ENCODE measurements at places on chromosomes 6 and 20. TPM values are rescaled to one million over a fixed set of nuclear protein-coding genes. Genes with fewer than 3 reads are reported as not detected.

GRCh38 chr6:89290401-89291155 lies 24.5 kb downstream of the GABRR2 start:
- no peaks in the 10 kb centered on the region for H3K36me3 ChIP-seq
- H3K27me3 ChIP-seq: no peaks in the 10 kb centered on the region
- H3K4me1 ChIP-seq: no peaks in the 10 kb centered on the region
- no peak for DNase-seq
- H3K4me3 ChIP-seq: no peak overlapping the region
- H3K27ac ChIP-seq: no peak overlapping the region

DNA sequence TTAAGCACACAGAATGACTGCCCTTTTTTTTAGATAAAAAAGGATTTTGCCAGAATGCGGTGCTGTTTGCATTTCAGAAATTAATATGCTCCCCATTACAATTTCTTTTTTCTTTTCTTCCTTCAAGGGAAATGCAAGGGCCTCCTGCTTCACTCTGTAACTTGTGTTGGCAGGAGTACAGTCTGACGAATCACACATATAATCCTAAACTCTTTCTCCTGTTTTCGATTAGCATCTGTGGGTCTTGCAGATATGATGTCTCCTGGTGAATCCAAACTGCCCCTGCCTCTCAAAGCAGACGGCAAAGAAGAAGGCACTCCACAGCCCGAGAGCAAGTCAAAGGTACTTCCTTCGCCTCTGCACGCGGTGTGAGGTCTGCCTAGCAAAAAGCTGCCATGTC lies 149.5 kb downstream of the TMEM242 start:
- H3K4me1 ChIP-seq: peaks cover 8% of the 10 kb centered on the region
- H3K27ac ChIP-seq: no peak overlapping the region
- no peak for DNase-seq
- H3K4me3 ChIP-seq: no peak overlapping the region
- no peaks in the 10 kb centered on the region for H3K27me3 ChIP-seq
- H3K36me3 ChIP-seq: no peaks in the 10 kb centered on the region

GRCh38 chr6:117547688-117548621 lies 54.4 kb downstream of the GOPC start:
- H3K4me3 ChIP-seq: peak overlapping the region; percentile 34
- no peaks in the 10 kb centered on the region for H3K4me1 ChIP-seq
- DNase-seq: peak; percentile 64
- H3K36me3 ChIP-seq: no peaks in the 10 kb centered on the region
- H3K27ac ChIP-seq: no peak overlapping the region

GRCh38 chr20:46130534-46130933 lies 12.4 kb downstream of the CD40 start:
- no peaks in the 10 kb centered on the region for H3K4me1 ChIP-seq
- no peak overlapping the region for H3K4me3 ChIP-seq
- no peak overlapping the region for H3K27ac ChIP-seq

DNA sequence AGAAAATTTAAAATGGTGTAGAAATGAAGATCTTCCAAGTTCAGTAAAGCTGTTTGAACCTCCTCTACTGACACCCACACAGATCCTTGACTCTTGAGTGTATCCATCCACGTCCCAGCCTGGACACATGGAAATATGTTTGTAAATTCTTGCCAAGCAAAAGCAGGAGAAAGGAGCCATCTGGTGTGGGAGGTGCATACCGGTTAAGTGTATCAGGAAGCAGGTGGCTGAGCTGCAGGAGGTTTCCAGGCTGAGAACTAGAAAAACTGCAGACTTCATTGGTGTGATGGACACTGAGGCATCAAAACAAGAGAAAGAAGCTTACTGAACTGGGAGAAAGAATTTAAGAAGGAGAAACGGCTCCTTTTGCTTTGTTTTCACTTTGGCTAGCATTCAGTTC lies 229.9 kb upstream of the GRIK2 start:
- H3K27ac ChIP-seq: no peak overlapping the region
- no peak for DNase-seq
- H3K36me3 ChIP-seq: no peaks in the 10 kb centered on the region

GRCh38 chr6:26472549-26473290 lies 15.0 kb downstream of the BTN2A1 start:
- H3K36me3 ChIP-seq: no peaks in the 10 kb centered on the region
- H3K4me1 ChIP-seq: peaks cover 13% of the 10 kb centered on the region
- H3K4me3 ChIP-seq: no peak overlapping the region

DNA sequence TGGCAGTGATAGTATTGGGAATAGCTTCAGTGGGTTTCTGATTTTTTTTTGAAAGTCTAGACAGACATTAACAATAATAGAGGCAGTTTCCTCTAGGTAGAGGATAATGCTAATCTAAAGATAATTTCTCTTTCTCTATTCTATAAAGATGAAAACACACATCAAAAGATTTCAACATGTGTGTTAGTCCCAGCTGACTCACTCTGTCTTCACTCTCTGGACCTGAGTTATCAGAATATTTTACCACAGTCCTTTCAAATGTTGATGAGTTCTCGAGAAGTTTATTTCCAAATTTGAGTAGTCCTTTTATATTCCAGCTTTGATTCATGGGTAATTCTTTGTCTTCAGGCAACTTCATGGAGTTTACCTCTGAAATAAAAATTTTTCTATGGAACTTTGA lies 17.1 kb downstream of the RPRD1B start:
- no peaks in the 10 kb centered on the region for H3K27me3 ChIP-seq
- no peak overlapping the region for H3K4me3 ChIP-seq
- peaks cover 11% of the 10 kb centered on the region for H3K36me3 ChIP-seq
- H3K4me1 ChIP-seq: no peaks in the 10 kb centered on the region

DNA sequence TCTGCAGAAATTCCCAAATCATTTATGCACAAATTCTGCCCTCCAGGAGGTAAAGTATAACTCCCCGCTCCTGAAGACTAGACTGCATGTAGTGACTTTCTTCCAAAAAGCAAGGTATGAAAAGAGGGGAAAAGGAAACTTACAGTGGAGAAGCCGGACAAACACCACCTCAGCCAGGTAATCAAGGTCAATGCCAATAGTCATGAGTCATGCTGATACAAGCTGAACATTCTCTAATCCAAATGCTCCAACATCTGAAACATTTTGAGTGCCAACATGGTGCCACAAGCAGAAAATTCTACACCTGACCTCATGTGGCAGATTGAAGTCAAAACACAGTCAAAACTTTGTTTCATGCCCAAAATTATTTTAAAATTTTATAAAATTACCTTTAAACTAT lies 165.6 kb downstream of the FOXA2 start:
- H3K27ac ChIP-seq: no peak overlapping the region
- DNase-seq: no peak

- no peak for DNase-seq
- H3K36me3 ChIP-seq: no peaks in the 10 kb centered on the region
- peaks cover 13% of the 10 kb centered on the region for H3K4me1 ChIP-seq
- no peaks in the 10 kb centered on the region for H3K27me3 ChIP-seq
- H3K4me3 ChIP-seq: no peak overlapping the region
These were observed 28.0 kb downstream of the ASXL1 start for GRCh38 chr20:32386091-32386490.

UNC93A gene
- not detected for total RNA-seq

SLC22A7 gene
- not detected for total RNA-seq

GSTA1 gene
- 46.7 TPM for total RNA-seq

EEF1A2 gene
- 22.9 TPM for total RNA-seq

SYTL3 gene
- total RNA-seq: 1.0 TPM

SNAP91 gene
- 0.63 TPM for total RNA-seq

Measured in pancreas (tissue), 10 donors.